ENCODE measurements at places on chromosomes 2 and 18.

DNA sequence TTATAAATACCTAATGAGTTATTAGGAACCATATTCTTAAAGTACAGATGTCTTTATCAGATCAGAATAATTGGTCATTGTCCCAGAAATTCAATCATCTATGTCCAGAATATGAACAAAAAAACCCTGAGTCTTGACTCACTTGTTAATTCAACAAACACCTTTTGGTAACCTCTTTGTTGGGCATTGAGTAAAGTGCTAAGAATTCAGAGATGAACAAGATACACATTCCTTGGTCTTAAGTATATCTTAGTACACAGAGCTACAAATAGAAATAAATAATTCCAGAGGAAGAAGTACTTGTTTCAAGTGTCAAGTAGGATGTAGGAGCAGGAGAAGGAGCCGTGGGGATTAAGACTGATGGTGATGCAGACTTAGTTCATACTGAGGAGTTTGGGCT lies 798.1 kb downstream of the CPS1 start:
- DNase-seq, result no peak

- no peak for DNase-seq
Observed at GRCh38 chr2:174053355-174054151, 88.4 kb upstream of the SP3 start.

GRCh38 chr2:6864231-6864754 lies 1.4 kb downstream of the CMPK2 start:
- DNase-seq, result no peak

GRCh38 chr2:88254437-88255091 lies 84.4 kb downstream of the THNSL2 start:
- no peak for DNase-seq

GRCh38 chr18:59701272-59701671 lies 4.0 kb upstream of the CCBE1 start:
- DNase-seq, result no peak

DNA sequence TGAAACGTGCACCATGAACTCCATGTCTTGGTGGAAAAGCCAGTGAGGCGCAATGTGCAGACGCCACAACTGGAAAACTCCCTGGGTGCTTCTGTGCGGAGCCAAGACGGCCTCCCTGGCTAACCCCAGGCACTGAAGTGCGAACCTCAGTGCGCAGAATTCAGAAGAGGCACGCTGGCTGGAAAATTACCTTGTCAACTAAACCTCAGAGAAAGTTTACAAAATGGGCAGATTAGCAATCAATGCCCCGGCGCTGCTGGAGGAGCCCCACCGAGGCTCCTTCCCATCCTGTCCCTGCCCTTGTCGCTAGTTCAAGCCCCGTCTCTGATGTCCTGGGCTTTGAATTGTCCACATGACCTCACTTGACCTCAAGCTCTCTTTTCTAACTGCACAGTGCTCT lies 22.2 kb downstream of the SNORC start:
- no peak for DNase-seq

- no peak for DNase-seq
Observed at GRCh38 chr2:117745537-117745936, 69.0 kb upstream of the DDX18 start.

GRCh38 chr2:155815851-155816250 lies 516.7 kb downstream of the NR4A2 start:
- DNase-seq, result no peak

DNA sequence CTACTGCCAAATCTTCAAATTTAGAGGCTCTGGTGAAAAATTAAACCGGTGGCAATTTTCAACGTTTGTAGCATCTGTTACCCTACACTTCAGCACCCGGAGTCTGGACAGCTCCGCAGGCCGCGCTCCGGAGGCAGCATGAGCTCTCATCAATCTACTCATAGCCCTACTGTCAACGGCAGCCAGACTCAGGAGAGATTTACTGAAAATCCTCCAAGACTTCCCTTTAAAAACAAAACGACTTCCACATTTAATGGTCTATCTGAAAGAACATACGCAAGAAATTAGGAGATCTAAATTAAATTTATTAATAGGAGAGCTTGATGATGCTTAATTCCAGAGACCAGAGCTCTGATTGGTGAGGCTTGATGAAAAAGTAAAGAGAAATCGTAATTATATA lies 970 bp upstream of the ADCYAP1 start:
- DNase-seq, result no peak

DNA sequence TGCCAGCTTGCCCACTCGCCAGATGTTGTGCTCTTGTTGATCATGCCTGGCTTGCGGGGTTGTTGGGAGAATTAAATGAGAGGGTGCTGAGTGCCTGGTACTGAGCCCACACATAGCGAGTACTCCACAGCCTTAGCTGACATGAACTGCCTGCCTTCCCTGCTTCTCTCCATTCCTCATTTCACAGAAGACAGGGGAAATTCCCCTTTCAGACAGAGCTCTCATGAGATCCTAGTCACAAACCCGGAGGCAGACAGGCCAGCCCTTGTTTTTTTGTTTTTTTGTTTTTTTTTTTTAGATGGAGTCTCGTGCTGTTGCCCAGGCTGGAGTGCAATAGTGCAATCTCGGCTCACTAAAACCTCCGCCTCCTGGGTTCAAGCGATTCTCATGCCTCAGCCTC lies 17.1 kb upstream of the DNMT3A start:
- DNase-seq, result no peak

DNA sequence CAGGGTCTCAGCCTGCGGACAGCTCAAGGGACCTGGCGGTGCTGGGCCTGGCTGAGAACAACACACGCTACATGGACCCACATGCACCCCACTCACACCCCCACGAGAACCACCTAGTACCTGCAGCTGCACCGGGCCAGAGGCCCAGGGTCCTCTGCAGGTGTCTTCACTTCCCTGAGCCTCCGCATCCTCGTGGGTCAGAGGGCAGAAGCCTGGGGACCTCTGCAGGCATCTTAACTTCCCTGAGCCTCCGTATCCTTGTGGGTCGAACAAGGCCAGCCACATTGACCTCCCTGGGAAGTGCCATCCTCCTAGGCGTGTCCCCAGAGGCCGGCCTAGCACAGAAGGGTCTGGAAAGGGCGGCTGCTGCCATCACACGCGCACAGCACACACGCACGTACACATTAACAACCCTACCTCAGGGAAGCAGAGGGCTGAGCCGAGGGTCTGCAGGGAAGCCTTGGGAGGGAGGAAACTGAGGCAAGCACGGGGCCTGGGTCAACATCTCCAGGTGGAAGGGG lies 62.5 kb upstream of the HPCAL1 start:
- DNase-seq, result no peak

DNA sequence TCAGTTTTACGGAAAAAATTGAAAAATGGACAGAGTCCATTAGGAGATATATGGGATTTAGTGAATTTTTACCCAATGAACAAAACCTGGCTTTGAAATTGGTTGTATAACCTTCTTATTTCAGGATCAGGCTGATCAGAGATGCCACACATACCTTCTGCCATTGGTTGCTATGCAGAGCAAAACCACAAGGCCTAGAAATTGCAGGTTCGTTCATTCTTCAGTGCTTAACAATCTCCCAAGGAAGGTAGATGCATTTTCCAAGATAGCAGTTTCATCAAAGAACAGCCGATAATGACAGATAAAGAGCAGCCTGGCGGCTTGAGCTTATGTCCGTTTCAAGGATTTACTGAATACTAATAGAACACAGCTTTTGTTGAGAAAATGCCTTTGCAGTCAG lies 868.8 kb downstream of the EPHA4 start:
- DNase-seq, result no peak

DNA sequence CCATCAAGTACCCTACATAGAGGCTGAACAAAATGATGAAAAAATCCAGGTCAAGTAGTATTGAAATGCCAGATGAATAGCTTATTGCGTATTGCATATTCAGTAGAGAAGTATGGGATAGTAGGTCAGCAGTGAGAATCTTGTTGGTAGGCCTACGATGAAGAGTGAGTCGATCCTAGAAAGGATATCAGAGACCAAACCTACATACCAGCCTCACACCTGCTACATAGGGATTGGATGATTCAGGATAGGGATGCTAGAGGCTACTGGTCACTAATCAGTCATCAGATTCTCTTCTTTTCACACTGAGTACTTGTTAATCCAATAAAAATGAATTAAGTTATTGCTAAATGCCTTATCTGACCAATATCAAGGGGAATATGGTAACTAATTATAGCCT lies 274.5 kb downstream of the DSEL start:
- DNase-seq, result no peak

DNA sequence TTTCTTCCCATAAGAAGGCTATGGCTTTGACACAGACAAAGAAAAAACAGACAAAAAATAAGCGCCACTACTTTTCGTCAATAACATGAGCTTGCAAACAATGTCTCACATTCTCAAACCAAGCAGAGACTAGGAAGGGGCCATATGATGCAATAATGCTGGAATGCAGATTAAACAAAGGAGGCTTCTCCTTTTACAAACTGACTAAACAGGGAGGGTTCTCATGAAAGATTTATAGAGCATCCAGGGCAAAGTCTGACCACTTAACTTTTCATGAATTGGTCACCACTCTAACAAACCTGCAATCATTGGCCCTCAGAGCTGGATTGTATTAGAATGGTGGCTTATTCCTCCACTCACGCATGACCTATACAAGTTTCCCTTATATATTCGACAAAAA lies 663.3 kb upstream of the CHAC2 start:
- no peak for DNase-seq

- no peak for DNase-seq
Observed at GRCh38 chr2:110215566-110216158, 3.3 kb upstream of the MTLN start.

DNA sequence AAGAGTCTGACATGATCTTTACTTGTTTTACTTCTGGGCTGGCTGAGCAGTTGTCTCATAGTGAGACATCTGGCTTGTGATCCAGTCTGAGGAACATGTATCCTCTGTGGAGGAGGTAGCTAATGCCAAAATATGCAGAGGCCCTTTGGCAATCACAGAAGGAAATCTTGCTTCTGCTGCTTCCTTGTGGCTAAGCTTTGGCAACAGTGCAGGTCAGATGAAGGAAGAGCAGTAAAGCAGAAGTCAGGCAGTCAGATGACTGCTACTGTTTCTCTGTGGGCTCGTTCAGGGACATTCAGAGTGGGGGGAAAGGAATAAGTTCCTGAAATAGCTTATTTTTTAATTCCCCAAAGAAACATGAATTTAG lies 22.3 kb downstream of the DOK1 start:
- no peak for DNase-seq

DNA sequence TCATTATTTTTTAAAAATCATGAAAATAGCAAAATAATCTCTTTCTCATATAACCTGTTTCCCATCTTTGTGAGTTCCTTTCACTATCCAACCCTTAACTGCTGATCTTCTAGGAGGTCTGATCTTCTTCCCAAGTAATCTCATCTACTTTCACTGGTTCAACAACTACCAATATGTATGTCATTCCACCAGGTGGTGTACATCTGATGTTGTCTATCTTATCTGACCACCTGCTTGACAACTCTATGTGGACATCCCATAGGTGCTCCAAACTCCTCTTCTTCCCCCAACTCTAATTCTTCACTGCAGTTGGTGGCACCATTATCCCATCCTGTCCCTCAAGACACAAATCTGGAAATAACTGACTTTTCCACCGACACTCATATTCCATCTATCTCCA lies 62.5 kb downstream of the FAM228A start:
- no peak for DNase-seq

- no peak for DNase-seq
Observed at GRCh38 chr2:176435729-176436128, 166.5 kb downstream of the MTX2 start.

GRCh38 chr18:23540867-23541266 lies 37.6 kb downstream of the RMC1 start:
- no peak for DNase-seq

DNA sequence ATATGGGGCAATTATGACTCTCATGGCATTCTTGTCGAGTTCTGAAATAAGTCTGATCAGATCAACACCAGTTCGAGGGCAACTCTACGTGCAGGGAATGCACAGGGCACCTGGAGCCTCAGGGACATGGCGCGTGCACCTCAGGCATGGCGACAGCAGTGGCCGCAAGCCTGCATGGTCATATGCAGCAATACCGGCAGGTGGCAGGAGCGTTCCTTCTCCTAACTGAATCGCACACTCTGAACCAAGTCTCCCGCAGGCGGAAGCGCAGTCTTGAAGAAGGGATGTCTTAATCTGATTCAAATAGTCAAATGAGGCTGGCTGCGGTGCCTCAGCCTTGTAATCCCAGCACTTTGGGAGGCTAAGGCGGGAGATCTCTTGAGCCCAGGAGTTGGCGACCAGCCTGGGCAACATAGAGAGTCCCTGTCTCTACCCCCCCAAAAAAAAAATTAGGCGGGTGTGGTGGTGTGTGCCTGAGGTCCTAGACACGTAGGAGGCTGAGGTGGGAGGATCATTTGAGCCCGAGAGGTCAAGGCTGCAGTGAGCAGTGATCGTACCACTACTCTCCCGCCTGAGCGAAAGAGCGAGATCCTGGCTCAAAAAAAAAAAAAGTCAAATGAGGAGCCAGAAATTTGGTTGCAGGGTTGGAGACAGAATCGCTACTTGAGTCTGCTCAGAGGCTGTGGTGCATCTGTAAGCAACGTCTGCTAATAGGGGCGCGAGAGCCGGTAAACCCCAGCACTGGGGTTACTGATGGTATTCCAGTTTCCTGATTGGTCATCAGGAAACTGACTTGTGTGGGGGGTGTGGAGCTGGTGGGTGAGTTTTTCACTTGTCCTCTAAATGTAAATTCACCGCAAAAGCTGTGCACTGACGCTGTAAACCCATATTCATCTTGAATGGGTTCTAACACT lies 28.8 kb downstream of the FHL2 start:
- no peak for DNase-seq

DNA sequence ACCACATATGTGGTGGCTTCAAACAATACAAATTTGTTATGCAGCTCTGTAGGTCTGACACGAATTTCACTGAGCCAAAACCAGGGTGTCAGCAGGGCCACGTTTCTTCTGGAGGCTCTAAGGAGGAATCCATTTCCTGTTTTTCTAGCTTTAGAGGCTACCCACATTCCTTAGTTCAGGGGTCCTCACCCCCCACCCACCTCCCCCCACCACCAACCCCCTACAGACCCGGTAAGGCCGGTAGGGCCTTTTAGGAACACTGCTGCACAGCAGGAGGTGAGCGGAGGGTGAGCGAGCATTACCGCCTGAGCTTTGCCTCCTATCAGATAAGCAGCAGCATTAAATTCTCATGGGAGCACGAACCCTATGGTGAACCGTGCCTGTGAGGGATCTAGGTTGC lies 10.6 kb upstream of the SLC39A10 start:
- no peak for DNase-seq
